Posterior vena cava (tissue), 2 donors: ENCODE measurements at places on chromosomes 2 and 18. TPM values are rescaled to one million over a fixed set of nuclear protein-coding genes. Genes with fewer than 3 reads are reported as not detected.
A peak's percentile ranks its signal among the peaks of the same experiment; 100 is the strongest.

DNA sequence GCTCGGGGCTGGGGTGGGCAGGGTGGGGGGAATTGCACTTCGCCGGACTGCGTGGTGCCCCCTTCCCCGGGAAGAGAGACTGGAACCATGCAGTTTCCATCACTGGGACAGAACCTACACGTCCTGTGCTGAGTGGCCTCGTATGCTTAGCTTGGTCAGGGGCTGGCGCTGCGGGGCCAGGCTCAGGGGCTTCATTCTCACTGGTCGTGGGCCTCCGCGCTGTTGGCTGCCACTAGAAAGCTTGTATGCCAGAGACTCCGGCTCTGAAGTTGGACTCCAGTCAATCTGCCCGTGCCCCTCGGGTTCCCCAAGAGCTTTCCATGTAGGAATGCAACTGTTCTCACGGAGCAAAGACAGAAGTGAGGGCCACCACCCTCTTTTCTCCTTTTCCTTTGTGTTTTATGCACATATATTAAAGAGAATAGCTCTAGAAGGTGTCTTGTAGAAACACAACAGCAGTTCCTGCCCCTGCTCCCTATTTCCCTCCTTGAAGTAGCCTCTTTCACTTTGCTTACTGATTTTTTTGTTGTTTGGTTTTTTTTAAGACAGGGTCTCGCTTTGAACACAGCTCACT is 64.0 kb upstream of the YWHAQ start:
- peak; percentile 46 for DNase-seq

DNA sequence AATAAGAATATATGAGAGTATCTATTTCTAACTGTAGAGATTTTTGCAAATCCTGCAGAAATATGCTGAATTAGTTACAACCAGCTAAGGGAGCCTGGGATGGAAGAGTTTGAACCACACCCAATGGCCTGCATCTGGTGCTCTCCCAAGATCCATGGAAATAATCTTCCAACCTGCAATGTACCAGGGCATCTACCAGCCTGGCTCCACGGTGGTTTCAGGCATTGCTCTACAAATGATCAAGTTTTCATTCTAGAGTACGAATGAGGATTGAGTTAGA is 61.4 kb upstream of the IL1R1 start:
- no peak for DNase-seq

DNA sequence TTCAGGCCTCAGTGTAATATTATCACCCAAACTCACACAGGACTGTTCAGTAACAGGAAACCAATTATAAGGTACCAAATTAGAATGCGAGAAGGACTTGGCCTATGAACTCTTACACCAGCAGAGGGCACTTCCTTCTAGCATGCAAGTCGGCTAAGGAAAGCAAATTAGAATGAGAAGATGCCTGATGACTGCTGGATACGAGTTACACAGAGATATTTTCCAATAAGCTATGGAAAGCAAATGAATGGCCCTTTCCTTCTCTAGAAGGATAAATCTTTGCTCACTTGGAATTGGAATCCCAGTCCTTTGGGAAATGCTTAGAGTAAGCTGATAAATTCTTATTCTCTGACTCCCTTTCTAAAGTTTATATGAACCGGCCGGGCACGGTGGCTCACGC is 109.8 kb downstream of the AP1S3 start:
- no peak for DNase-seq

DNA sequence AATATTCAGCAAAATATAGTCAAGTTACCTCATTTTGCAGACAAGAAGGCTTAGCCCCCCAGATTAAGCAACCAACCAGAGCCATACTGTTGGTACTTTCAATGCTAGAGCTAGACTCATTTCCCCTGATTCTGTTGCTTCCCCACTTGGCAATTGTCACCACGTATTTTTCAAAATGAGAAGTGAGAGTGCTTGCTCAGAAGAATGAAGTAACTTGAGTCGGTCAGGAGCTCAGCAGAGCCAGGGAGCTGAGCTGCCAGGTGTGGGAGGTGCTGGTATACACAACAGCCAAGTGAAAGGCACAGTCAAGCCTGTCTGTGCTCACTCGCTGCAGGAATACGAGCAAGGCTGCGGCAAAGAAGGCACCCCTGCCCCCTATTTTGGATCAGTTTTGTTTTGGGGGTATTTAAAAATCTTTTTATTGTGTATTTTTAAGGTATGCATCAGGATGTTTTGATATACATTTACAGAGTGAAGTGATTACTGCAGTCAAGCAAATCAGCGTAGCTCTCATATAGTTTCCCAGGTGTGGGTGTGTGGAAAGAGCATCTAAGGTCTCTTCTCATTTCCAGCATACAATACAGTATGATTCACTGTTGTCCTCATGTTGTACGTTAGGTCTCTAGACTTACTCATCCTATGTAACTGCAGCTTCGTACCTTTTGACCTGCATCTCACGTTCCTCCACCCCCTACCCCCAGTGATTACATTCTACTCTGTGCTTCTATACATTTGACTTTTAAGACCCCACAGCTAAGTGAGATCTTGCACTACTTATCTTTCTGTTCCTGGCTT is 62.4 kb downstream of the MRPS9 start:
- no peak for DNase-seq

GRCh38 chr2:150075831-150076230 is 411.6 kb downstream of the RND3 start:
- no peak for DNase-seq

DNA sequence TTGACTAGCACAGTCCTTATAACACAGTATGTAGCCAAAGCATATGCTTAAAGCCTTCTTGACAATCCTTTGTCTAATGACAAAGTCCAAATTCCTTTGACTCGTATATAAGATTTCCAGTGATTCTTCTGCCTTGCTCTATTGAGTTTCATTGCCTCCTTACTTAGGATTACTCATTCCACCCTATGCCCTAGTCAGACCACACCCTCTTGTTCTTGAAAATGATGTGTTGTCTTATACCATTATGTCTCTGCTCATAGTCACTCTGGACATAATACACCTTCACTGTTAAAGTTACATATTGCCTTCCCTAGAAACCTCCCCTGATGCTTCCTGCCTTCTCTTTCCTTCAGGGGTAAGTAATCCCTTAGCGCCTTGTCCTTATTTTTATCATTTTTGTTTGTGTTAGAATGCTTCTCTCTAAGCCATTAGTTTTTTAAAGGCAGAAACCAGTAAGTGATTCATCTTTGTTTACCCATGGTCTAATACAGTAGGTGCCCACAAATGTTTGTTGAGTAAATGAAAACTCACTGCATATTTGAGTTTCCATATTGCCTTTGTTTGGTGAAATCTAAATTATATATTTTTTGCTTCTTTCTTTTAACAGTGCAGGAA is 19.3 kb downstream of the GPD2 start:
- DNase-seq: no peak

- no peak for DNase-seq
Observed at GRCh38 chr2:172516299-172516698, 39.6 kb upstream of the PDK1 start.

DNA sequence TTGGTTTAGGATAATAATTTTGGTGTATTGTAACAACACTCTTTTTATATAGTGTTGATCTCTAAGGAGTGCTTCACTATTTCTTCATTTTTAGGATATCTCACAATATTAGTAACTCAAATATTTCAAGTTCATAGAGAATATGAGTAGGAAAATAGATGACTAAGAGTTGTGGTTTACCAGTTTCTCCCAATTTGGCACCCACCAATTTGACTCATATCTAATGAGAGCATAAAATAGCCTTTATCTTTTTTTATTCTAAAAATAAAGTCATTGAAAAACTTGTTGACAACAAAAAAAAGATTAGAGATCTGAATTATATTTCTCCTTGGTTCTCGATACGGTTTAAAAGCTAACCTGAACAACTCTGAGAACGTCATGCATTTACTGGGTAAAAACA is 204.0 kb downstream of the PARD3B start:
- no peak for DNase-seq

GRCh38 chr2:3108710-3109702 is 268.6 kb downstream of the EIPR1 start:
- peak; percentile 52 for DNase-seq

DNA sequence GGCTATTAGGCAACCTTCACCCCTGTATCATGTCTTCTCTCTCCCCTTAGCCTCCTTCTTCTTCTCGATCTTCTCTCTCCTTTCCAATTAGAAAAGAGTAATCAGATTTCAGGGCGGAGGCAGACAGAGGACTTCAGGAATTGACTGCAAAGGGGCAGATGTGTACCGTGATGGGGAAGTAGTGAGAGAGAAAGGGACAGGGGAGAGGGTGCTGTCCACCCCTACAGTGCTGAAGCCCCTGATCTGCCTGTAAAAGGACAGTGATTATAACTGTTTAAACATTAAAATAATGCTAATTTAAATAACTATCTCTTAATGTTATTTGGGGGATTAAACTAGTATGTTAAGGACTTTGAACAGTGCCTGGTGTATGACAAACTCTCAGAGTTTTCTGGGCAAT is 178.5 kb downstream of the ACTR3 start:
- DNase-seq: no peak

GRCh38 chr2:16148632-16149348 is 208.4 kb downstream of the MYCN start:
- DNase-seq: no peak

- DNase-seq: no peak
Observed at GRCh38 chr2:165544897-165545296, 75.4 kb downstream of the CSRNP3 start.

DNA sequence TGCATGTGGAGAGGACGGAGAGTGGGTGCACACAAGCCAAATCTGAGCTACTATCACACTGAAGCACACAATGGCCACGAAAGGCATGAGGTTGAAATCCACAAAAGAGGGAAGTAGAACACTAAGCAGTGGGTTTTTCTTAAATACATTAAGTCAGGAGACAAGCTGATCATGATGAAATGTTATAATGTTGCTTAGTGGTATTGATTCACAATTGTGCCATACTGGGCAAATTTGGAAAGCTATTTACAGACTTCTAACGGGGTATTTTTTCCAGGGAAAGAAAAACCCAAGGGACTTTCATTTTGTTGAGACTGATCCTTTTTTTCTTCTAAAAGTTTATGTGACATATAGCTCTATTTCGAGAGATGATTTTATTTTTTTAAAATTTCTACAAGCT is 100.8 kb upstream of the CNGA3 start:
- no peak for DNase-seq

- DNase-seq: no peak
Observed at GRCh38 chr2:37189452-37190153, 1.1 kb upstream of the SULT6B1 start.

GRCh38 chr2:111946294-111947114 is 48.1 kb downstream of the MERTK start:
- DNase-seq: no peak

DNA sequence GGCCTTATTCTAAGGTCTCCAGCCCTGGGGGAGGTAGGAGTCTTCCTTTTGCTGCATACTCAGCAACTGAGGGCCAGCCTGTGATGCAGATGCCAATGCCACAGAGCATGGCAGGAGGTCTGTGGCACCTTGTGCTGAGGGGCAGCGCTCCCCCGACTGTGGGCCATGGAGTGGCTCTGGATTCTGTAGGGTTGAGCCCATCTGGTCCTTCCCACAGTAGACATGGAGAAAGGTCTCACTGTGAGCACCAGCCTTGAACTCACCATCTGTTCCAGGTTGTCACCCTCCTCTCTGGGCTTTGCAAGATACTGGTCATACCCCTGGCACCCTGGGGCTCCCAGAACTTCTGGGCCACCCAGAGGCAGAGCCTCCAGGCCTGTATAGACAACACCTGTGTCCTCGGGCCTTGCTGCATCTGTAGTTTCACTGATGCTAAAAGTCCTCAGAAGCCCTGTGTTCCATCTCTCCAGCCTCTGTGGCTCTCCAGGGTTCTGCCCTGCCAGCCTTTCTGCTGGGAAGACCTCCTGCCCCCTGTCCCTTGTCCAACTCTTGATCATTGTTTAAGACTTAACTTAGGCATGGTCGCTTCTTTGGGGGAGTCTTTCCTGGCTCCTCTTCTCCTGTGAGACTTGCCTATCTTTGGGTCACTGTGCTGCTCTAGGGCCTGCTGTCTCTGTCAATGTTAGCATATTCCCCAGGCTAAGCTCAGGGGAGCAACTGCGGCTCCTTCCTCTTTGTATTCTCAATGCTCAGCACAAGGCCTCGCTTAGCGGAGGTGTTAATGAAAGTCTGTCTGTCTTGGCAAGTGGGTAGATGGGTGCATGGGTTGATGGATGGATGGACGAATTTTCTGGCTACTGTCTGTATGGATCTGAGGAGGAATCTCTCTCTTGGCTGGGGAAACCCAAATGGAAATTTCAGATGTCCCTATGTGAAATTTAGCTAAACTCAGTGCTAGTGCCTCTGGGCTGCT is 160.9 kb downstream of the DYSF start:
- DNase-seq: peak; percentile 38

- DNase-seq: no peak
Observed at GRCh38 chr2:119231975-119232665, 8.5 kb downstream of the STEAP3 start.

DNA sequence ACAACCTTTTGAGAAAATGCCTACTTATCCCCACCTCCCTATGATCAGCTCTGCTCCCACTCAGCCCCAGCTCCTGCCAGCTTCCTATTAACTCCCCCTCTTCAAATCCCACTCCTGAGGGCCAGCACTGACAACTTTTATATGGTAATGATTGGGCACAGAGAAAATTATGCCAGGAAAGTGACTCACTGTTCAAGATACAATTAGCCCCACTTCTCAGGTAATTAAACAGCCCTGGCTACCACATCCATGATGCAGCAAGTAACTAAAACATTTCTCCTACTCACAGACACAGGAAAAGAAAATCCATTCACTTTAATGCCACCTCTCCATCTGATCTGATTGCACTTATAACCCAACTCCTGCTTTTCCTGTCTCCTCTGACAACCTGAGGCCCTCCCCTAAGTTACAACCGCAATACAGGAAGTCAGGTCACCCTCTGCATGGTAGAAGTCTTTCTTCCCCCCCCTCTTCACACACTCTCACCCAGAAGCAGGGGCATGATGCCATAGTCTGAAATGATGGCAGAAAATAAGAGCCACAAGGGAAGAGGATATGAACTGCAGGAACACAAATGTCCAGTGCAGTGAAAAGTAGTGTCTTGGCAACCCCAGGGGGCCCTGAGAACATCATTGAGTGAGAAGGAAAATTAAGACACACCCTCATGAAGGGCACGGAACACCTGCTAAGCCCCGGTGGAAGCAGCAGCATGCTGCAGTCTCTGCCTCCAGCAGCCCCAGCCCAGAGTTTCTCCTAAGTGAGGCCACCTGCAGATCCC is 54.4 kb downstream of the STK39 start:
- no peak for DNase-seq

UNC80 gene
- total RNA-seq: not detected

HMSD gene
- total RNA-seq: not detected

GPR55 gene
- 0.19 TPM for total RNA-seq

EPHA4 gene
- total RNA-seq: 20.8 TPM

C2orf66 gene
- total RNA-seq: not detected

SFTPB gene
- not detected for total RNA-seq

CFC1B gene
- not detected for total RNA-seq

GPR39 gene
- not detected for total RNA-seq
